Body of pancreas (tissue), 4 donors: ENCODE measurements at places on chromosomes 3 and 15.
A peak's percentile ranks its signal among the peaks of the same experiment; 100 is the strongest.

DNA sequence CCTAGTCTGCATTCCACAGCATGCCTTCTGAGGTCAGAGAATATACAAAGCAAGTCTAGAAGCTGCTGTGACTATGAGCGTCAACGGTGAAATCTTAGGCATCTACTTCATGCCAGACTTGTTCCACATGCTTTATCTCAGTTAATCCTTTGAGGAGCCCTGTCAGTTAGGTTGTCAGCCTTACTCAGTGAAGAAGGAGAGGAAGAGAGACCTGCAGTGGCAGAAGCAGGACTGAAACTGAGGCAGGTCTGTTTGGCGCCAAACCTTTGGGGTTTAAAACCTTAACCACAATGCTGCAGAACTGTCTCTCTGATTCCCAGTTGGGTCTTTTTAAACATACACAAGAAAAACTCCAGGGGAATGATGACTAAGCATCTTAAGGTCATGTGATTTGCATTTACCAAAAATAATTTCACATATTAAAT is 139.0 kb upstream of the LIPC start:
- no peak for DNase-seq

GRCh38 chr15:51132384-51133139 is 37.9 kb upstream of the TNFAIP8L3 start:
- peak; percentile 18 for DNase-seq

- peak; percentile 25 for DNase-seq
Measured at GRCh38 chr3:156383441-156384025, 171.4 kb downstream of the SSR3 start.

DNA sequence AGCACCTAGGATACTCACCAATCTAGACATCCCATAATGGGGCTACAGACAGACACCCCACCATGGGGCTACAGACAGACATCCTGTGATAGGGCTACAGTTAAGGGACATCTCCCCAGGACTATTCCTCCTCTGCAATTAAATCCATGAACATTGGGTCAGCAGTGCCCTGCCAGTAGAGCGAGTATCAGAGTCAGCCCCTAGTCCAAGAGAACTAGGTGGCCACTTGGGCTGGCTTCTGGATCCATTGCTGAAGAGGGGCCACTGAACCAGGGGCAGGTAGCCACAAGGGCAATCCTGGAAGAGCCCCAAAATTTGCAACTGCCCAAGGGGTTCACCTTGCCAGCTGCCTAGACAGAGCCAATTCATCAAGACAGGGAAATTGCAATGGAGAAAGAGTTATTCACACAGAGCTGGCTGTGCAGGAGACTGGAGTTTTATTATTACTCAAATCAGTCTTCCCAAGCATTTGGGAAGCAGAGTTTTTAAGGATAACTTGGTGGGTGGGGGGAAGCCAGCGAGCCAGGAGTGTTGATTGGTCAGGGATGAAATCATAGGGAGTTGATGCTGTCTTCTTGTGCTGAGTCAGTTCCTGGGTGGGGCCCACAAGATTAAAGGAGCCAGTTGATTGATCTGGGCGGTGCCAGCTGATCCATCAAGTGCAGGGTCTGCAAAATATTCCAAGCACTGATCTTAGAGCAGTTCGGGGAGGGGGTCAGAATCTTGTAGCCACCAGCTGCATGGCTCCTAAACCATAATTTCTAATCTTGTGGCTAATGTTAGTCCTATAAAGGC is 170.2 kb upstream of the SMAD3 start:
- DNase-seq = no peak

GRCh38 chr3:20516311-20516710 is 330.3 kb upstream of the SGO1 start:
- DNase-seq = no peak

GRCh38 chr3:111604119-111604518 is 9.0 kb upstream of the ZBED2 start:
- no peak for DNase-seq

- DNase-seq = no peak
Measured at GRCh38 chr3:149902498-149903139, 68.1 kb downstream of the PFN2 start.

GRCh38 chr3:48966367-48966766 is 23.7 kb upstream of the P4HTM start:
- DNase-seq = no peak

DNA sequence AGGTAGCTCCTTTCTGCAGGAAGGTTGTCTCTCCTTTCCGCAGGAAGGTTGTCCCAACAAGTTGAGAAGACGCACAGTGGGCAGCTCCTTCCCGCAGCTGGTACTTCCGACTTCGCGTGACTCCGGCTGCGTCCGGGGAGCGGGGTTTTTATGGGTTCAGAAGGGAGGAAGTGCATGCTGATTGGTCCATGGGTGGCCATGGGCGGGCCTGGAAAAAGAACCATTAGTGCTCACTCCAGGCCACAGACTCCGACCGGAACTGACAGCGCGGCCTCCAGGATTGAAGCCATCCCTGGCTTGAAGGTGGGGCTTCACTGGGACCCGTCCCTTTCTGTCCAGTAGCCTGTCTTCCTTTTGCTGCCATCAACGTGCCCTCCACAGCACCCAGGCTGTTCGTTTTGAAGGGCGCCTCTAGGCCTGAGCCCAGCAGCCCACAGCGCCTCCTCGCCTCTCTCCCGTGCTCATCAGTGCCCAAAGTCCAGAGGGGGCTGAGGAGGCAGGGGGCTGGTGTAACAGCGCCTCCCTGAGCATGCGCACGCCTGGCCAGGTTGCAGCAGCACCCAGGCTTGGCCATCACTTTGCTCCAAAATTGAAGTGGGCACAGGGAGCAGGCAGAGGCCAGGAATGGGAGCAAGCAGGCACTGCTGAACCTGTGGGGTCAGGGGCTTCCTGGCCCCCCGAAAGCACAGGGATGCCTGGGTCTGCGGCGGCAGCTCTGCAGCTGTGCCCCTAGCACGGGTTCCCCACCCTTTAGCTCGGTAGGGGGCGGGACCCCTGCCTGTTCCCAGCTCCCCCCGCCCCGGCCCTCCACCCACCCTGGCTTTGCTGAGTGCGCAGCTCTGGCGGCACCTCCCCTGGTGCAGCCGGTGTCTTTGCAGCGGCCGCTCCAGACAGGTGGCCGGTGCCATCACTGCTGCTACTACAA is 330.6 kb upstream of the MCTP2 start:
- no peak for DNase-seq

GRCh38 chr3:4401441-4401840 is 65.6 kb downstream of the SUMF1 start:
- no peak for DNase-seq

DNA sequence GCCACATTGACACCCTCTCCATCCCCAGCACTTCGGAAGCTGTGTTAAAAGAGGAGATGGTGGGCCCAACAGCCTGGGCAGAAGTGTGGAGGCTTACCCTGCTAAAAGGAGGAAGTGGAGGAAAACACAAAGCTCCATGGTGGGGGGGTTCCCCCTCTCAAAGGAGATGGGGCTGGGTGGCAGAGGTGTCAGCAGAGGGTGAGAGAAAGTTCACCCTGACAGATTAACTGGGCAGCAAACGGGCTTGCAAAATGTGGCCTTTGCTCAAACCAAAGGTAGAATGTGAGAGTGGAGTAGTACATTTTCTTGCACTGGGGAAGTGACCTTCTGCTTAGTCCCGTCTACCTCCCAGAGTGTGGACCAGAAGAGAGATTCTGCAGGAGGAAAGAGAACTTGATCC is 44.7 kb downstream of the MYO1E start:
- no peak for DNase-seq

GRCh38 chr15:25671132-25671531 is 192.0 kb downstream of the ATP10A start:
- no peak for DNase-seq
